Stimulated activated CD4-positive, alpha-beta T cell treated with anti-CD3 and anti-CD28 coated beads, Interleukin-12 subunit alpha, Interleukin-12 subunit beta, amount 100 ng/mL, for 24 hours (primary cell): ENCODE measurements at places on chromosomes 6 and 20.

- no peak for DNase-seq
Observed at GRCh38 chr6:52423448-52423847, 3.3 kb downstream of the EFHC1 start.

DNA sequence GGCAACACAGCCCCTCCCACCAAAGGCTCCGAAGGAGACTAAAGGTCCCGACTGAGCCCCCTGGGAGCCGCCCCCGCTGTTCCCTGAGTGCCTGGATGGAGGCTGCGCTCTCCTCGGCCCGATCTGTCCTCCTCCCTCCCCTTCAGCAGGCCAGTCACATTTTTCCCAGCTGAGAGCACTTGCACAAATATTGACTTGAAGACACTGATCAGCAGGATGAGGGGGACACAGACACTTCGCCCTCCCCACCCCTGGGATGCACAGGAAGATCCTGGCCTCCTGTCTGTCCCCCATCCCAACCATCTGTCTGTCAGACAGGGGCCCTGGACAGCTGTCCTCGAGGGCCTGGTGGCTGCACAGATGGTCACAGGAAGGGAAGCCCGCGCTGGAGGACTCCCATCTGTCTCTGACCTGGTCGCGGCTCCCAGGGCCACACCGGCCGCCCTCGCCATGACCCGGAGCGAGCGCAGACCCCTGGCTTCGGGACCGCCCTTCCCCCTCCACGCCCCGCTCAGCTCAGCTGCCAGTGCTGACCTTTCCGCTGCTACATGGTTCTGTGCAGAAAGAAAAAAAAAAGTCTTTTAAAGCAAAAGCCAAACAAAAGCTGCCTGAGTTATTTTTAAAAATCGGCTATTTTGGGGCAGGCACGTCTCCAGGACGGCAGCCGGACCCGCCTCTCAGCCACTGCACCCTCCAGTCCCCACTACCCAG, 11.1 kb downstream of the LAMA5 start:
- DNase-seq: no peak

- no peak for DNase-seq
Observed at GRCh38 chr6:68502946-68503345, 132.1 kb upstream of the ADGRB3 start.

GRCh38 chr6:38212579-38212978, 393.1 kb downstream of the ZFAND3 start:
- no peak for DNase-seq

GRCh38 chr20:31738729-31739549, at the start of gene TPX2:
Gene TPX2, plus strand, starts transcription at chr20:31739290. Its CDS starts 18,187 bp downstream, at chr20:31757477.
- DNase-seq: peak; percentile 77

- no peak for DNase-seq
Observed at GRCh38 chr20:57167971-57168701, 98.3 kb downstream of the BMP7 start.

DNA sequence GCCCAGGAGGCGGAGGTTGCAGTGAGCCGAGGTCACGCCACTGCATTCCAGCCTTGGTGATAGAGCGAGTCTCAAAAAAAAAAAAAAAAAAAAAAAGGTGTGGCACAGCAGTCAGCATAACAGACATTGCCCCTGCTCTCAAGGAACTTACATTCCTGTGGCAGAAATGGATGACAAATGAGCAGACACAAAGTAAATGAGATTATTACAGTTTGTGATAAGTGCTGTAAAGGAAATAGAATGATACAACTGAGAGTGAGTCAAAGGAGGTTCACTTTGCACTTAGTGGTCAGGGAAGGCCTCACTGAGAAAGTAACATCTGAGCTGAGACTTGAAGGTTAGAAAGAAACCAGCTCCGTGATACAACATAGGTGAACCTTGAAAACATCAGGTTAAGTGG, 36.4 kb downstream of the CEP250 start:
- DNase-seq: no peak

GRCh38 chr20:63186528-63187316, 29.2 kb downstream of the YTHDF1 start:
- no peak for DNase-seq

GRCh38 chr6:56655996-56656395, 13.3 kb upstream of the DST start:
- no peak for DNase-seq

- no peak for DNase-seq
Observed at GRCh38 chr20:64277571-64278316, 22.2 kb downstream of the PCMTD2 start.

DNA sequence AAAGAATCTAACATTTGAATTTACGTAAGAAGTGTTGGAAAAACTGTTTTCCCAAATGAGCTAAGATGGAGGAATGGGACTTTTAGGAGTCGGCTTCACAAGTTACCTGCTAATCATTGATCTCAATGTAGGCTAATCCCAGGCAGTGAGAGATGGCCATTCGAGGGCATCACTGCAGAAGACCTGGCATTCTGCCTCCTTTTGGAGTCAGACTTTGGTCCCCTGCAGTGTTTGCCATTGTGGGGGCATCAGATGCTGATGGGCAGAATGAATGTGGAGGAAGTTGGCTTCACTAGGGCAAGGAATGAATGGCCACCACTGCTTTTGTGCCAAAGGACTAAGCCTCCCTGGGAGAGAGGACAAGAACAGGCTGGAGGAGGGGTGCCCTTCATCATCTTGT, 55.7 kb upstream of the NKX2-2 start:
- DNase-seq: no peak

- no peak for DNase-seq
Observed at GRCh38 chr6:80789912-80790570, 683.6 kb downstream of the BCKDHB start.

DNA sequence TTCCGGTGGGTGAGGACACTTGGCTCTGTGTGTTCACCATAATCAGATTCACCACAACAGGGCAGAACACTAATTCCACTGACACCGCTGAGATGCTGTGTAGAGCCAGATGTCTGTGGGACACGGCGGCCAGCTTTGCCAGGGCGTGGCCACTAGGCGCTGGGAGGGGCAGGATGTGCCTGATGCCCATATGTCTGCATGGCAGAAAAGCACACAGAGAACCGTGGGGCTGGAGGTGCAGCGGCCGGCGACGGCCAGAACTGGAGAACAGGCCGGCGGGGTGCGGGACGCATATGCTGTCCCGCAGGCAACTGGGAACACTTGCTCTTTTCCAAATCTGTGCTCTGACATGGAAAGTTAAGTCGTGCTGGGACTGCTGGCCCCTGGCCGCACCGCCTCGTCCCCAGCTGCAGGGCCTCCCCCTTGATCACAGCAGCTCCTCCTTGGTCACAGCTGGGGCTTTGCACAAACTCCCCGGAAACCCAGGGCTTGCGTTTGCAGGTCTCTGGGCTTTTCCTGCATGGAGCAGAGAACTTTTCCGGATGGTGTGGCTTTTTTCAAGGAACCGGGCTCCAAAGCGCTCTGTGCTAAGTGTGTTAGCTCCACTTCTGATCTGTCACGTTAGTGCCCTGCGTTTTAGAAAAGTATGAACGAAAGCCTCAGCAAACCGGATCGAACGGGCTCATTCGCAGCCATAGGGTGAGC, 31.1 kb downstream of the NTSR1 start:
- DNase-seq: no peak

DNA sequence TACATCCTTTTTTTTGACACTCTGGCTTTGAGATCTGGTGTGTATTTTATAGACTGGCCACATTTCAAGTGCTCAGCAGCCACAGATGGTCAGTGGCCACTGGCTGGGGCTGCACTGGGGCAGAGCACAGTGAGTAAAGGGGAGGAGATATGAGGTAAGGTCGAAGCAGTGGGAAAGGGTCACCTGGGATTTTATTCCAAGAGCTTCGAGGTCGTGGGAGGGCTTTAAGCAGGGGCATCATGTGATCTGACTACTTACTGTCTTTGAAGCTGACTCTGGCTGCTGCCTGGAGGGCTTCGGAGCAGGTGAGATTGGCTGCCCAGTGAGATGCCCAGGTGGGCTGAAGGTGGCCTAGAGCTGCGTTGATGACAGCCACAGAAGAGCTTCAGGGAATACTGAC, 6.7 kb downstream of the C20orf203 start:
- DNase-seq: no peak

DNA sequence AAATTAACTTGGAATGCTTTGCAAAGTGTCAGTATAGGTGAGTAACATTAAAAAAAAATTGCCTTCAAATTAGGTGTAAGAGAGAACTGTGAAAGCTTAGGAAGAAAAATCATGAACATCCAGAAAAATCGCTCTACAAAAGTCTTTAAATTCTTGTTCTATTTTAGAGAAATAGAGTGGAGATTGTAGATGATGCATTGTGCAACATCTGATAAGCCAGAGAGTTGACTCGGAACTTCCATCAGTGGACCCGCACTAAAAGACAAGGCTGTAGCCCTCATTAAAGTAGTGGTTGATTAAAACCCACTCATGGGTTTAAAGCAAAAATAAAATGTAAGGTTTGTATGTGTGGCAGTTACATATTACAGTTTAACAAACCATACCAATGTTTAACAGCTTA, 35.8 kb downstream of the MAP3K4 start:
- no peak for DNase-seq

DNA sequence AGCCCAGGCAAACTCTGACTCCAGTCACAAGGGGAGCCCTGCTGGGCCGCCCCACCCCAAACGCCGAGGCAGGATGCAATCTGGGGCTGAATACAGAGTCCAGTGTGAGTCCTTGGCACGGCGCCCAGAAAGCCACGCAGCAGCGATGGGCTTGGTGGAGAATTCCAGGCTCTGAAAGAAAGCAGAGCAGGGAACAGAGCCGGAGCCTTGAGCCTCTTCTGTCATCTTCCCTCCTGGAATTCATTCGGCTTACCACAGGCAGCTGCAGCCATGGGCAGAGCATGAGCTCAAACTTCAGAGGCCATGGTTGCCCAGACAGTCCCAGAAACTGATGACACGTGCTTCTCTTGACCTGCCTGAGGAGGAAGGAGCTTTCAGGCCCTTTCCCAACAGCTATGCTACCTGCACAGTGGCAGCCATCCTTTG, 441.1 kb upstream of the JARID2 start:
- no peak for DNase-seq

GRCh38 chr6:5229356-5229755, 31.4 kb downstream of the LYRM4 start:
- DNase-seq: no peak

- DNase-seq: no peak
Observed at GRCh38 chr6:134517145-134517658, 199.3 kb upstream of the SGK1 start.

DNA sequence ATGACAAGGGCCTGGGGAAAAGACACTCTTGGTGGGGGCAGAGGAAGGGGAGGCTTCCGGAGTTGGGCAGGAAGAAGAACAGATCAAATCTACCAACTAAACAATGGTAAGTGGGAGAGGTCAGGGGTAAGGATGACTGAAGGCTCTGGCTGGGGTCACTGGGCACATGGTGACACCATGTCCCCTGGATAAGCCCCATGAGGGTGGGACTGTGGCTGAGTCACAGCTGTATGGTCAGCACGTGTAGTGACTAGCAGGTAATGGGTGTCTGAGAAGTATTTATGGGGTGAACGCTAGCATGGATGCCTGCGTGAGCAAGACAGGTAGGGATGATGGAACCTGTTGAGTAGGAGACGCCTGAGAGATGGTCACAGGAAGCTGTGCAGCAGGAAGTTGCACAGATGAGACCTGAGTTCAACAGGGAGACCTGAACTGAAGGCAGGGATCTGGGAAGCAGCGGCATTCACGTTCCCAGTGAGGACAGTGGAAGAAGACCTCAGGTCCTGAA, 64.5 kb upstream of the SNX9 start:
- DNase-seq: no peak

DNA sequence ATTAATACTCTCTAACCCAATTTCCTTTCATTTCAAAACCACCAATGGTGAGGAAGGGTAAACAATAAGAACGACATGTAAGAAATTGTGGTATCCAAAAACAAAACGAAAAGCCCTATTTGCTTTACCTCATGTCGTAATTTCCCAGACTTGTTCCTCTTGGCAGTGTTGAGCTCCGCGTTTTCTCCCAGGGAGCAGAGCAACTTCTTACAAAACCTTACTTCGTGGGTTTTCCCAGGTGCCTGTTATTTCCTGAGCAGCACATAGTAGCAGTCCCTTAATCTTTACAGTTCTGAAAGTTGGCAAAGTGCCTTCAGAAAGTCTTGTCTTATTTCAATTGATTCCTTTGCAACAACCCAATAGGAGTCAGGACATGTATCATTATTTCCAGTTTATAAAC, 207.9 kb upstream of the MARCKS start:
- no peak for DNase-seq

GRCh38 chr6:141641406-141641805, 491.3 kb upstream of the GJE1 start:
- no peak for DNase-seq

DNA sequence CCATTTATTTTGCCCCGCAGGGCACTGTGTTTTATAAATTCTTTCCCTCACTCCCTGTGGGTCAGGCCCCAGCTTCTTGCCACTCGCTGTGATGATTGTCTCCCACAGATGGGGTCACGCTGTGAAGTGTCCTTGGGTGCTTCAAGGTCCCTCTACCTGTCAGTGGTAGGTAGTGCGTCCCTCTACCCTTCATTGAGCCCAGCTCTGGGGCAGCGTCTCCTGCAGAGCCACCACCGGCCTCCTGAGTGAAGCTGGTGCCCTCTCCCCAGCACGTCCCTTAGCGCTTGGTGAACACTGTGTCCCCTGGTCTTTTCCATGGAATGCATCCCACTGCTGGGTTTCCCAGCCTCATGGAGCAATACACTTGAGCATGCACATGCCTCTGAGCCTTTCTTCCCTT, 108.2 kb downstream of the NRN1 start:
- no peak for DNase-seq

DNA sequence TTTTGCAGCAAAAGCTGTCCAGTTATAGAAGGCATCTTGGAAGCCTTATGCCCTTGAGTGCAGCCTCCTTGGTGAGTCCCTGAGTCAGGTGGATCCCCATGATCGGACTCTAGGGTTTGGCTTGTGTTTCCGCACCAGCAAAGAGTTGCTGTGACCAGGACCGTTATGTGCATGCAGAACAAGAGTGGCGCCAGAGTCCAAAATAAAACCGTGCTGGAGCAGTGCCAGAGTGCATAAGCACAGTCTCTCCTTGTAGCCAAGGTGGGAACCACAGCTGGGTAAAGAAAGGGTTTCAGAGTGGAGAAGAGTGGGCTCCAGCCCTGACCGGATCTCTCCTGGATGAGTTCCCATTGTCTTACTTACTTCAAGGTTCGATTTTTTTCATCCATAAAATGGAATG, 58.6 kb downstream of the FOXA2 start:
- DNase-seq: no peak

- DNase-seq: no peak
Observed at GRCh38 chr20:4029505-4030467, 14.4 kb upstream of the RNF24 start.

GRCh38 chr6:15491255-15491985, 171.4 kb downstream of the DTNBP1 start:
- DNase-seq: peak; percentile 63
